ENCODE measurements at places on chromosomes 2 and 18.

GRCh38 chr2:33496726-33497125 lies 20.3 kb downstream of the RASGRP3 start:
- no peak for DNase-seq

GRCh38 chr2:24225499-24226242 lies 50.8 kb downstream of the FAM228A start:
- no peak for DNase-seq

- no peak for DNase-seq
Observed at GRCh38 chr2:167209784-167210183, 321.5 kb downstream of the XIRP2 start.

DNA sequence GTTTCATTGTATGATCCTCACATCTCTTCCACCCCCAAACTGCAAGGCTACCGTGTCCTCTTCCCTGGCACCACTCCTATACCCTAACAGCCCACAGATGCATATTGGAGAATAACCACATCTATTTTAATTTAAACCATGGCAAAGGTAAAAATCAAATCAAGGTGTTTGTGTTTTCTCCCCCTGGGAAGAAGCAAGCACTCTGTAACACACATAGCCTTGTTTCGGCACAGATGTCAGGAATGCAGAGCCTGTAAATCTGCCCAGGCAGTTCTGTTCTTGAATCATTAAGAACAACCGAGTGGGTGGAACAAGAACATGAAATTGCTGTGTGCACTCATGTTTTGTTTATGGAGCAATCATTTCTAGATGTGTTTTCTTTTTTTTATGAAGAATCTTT lies 6.8 kb upstream of the COX7A2L start:
- DNase-seq: no peak

DNA sequence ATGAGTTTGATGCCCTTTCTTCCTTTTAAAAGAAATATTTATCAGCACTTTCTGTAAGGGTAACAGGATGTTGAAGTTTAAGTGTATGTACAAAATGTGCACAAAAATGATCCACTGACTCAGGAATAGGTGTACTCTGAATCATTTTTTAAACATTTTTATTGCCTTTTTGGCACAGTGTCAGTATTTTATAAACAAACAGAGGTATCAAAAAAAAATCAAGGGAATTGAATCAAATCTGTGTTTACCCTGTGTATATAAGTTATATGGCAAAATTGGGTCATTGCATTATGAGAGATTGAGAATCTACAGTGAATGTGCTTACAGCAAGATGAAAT lies 513.9 kb upstream of the NETO1 start:
- DNase-seq: no peak

DNA sequence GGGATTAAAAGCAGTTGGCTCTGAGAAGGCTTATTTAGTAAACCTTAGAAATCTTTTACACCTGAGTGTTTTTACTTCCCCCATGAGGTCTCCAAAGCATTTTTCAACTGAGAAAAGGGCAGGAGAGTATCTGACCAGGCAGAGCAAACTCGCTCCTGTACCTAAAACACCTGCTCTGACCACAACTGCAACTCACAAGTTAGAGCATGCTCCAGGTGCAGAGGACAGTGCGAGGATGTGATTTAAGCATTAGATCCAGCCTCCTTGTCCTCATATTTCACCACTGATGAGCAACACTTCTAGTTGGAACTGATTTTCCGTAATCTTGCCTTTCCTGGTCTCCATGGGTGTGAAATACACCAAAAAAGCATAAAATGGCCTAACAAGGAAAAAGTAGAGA lies 34.5 kb upstream of the TBC1D8 start:
- no peak for DNase-seq
